ENCODE measurements at places on chromosomes 13 and 19.

DNA sequence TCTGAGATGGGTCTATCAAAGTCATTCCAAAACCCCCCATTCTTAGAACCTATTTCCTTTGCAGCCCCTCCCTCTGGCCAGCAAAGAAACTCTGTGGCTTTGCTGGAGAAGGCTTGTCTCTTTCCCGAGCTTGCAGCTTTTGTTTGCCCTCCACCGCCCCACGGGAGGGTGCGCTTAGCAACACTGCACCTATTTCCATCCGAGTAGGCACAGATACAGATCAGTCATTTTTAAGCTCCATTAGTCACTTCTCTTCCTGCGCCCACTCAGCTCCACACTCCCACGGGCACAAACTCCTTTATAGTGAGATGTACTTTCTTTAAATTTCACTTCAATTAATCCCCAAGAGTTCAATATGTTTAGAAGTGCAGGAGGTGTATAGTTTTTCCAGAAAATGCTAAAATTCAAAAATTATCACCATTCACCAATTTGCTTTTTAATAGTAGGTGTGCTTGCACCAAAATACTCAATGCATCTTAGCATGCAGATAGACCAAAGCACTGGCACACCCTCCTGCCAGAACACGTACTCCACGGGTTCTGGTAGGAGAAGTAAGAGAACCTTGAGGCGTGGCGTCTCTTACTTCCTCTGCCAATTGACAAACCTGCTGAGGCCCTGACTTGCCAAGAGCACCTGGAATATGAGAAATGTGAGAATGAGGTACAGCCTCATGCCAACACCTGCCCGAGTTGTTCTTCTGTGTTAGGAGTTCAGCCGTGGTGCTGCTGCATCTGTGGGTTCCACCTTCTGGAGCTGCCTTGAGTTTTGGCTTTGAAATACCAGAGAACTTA, 183.7 kb downstream of the TEX29 start:
- DNase-seq: peak; percentile 23

GRCh38 chr19:51341976-51342580, at the start of gene VSIG10L:
Gene VSIG10L (minus strand): TSS chr19:51342139. CDS start chr19:51342124, 15 bp downstream.
- DNase-seq: no peak

- DNase-seq: no peak
These were observed 9.1 kb downstream of the SLITRK5 start for GRCh38 chr13:87680298-87680697.

DNA sequence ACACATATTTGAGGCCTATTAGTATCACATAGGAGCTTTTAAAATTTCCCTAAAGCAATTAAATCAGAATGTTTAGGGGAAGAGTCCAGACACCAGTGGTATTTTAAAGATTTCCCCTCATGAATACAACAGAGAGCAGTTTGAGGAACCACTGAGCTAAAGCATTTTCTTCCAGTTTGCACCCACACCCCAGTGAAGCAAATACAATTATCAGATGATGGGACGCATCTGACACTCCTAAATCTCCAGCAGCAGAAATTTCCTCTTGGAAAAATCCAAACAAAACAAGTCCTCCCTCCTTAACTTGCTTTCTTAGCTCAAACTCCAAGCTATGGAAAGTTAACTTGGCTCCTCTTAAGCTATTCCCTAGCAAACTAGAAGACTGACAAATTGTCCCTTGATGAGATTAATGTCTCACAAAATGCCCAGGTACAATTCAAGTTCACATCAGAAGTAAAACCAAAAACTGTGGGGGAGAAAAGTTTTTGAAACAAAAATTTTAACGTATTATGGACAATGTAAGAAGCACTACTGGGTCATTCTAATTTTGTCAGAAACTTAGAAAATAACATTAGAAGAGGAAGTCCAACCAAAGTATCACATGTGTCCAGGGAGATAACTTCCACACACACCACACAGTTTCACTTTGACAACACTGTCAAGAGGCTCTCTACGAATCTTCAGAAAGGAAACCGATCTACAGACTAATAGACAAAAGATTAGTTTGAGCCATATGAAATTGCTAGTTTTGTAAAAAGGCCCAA, 74.1 kb downstream of the ABCC4 start:
- DNase-seq: no peak

DNA sequence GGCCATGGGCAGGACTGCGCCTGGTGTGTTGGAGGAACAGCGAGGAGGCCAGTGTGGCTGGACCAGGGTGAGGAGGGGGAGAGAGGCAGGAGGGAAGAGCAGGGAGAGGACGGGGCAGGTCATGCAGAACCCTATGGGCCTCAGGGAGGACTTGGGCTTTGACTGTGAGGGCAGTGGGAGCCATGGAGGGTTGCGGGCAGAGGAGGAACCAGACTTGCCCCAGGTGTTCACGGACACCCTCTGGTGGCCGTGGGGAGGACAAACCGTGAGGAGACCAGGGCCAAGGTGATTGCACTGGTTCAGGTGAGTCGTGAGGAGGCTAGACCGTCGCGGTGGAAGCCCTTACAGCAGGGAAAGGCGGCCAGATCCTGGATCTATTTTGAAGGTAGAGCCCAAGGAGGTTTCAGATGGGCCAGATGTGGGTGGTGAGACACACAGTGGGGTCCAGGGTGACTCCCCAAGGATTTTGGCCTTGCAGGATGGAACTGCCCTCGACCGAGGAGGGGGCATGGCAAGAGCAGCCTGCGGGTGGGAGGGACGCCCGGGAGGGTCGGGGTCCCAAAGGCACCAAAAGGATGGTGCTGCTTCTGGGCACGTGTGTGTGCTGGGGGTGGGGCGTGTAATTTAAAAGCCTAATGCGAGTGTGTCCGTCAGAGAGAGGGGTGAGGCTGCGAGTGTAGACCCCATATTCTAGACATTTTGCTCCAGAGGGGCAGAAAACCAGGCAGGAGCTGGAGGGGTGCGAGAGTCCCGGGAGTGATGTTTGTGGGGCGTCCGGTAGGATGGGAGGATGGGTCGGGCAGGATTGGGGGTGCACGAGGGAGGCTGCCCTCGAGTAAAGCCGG, 2.7 kb upstream of the REXO1 start:
- no peak for DNase-seq

DNA sequence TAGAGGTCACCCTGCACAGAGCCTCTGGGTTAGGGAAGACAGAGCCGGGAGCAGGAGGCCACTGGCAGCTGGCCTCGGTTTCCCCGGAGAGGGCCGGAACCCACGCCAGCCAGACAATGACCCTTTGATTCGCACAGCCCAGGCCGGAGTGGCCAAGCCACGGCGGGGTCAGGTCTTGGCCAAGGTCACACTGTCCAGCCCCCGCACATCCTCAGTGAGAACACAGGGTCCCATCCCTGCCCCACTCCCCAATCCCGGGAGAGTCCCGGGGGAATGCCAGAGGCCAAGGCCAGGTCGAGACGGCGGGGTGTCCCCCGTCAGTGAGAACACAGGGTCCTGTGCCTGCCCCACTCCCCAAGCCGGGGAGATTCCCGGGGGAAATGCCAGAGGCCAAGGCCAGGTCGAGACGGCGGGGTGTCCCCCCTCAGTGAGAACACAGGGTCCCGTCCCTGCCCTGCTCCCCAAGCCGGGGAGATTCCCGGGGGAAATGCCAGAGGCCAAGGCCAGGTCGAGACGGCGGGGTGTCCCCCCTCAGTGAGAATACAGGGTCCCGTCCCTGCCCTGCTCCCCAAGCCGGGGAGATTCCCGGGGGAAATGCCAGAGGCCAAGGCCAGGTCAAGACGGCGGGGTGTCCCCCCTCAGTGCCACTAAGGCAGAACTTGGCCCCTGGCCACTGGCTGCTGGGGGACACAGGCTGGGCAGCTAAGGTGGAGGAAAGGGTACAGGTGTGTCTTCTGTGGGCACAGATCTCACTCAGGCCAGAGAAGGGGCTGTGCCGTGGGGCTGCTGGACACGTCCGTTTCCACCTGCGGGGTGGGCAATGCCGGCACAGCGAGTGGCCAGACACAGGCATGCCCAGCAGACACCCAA, 1.7 kb upstream of the FSTL3 start:
- no peak for DNase-seq

- no peak for DNase-seq
These were observed 68.8 kb downstream of the OXGR1 start for GRCh38 chr13:96925477-96925876.

DNA sequence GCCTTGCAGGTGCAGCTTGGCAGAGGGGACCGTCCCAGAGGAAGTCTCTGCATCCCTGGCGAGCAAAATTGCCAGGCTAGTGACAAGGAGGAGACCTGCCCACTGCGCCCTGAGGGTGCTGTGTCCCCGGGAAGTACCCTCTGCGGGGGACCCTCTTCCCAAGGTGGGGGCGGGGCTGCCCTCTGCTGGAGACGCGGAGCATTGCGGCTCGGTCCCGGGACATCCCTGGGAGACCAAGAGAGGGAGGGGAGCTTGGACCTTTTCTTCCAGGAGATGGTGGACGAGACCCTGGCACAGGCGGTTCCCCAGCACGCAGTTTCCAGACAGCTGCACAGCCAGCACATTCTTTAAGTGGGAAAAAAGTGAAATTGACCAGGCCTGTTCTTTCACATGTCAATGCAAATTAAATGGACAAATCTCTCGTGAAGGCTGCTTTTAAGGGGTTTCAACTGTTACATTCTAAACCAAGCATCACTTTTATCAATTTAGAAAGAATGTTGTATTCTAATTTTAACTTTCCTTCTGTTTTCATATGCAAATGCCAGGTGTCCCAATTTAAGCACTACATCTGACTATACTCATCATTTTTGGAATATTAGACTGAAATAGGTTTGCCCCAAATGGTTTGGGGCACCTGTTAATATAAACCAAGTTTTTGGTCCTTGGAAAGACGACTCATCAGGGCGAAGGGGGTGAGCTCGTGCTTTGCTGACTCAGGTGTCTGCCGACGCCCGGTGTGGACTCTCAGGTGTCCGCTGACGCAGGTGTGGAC, 60.7 kb downstream of the MCF2L start:
- DNase-seq: peak; percentile 88

- no peak for DNase-seq
These were observed 19.5 kb upstream of the ALOX5AP start for GRCh38 chr13:30715837-30716236.

GRCh38 chr13:108993346-108993745, 363.9 kb downstream of the MYO16 start:
- no peak for DNase-seq

- DNase-seq: no peak
These were observed 79.6 kb upstream of the DOCK9 start for GRCh38 chr13:99057310-99057975.

DNA sequence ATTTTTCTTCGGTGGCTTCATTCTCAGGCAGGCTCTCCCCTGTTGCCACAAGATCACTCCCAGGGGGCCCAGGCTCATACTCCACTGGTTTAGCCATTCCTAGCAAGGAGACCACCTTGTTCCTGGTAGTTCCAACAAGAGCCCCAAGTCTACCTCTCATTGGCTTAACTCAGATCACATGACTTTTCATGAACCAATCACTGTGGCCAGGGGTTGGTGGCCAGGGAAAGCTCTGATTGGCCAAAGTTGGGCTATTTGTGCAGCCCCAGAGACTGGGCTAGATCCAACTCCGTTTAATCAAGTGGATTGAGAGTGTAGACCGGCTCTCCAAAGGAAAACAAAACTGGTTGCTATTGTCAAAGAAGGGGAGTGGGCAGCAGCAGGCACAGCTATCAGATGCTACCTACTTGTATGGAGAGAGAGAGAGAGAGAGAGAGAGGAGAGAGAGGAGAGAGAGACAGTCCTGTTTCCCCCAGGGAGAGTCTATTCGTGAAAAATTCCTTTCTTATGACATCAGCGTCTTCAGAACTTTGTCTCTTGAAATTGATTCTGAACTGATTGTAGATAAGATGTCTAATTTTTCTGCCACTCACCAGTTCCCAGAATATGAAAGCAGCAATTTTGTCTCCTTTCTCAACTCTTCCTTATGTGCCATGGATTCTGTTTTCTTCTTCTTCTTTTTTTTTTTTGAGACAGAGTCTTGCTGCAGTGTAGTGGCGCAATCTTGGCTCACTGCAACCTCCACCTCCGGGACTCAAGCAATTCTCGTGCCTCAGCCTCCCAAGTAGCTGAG, 5.9 kb downstream of the CEACAM19 start:
- no peak for DNase-seq

- DNase-seq: peak; percentile 73
These were observed 17.7 kb downstream of the NFIX start for GRCh38 chr19:13012690-13013608.

GRCh38 chr19:15263361-15263985, 31.2 kb upstream of the EPHX3 start:
- no peak for DNase-seq

DNA sequence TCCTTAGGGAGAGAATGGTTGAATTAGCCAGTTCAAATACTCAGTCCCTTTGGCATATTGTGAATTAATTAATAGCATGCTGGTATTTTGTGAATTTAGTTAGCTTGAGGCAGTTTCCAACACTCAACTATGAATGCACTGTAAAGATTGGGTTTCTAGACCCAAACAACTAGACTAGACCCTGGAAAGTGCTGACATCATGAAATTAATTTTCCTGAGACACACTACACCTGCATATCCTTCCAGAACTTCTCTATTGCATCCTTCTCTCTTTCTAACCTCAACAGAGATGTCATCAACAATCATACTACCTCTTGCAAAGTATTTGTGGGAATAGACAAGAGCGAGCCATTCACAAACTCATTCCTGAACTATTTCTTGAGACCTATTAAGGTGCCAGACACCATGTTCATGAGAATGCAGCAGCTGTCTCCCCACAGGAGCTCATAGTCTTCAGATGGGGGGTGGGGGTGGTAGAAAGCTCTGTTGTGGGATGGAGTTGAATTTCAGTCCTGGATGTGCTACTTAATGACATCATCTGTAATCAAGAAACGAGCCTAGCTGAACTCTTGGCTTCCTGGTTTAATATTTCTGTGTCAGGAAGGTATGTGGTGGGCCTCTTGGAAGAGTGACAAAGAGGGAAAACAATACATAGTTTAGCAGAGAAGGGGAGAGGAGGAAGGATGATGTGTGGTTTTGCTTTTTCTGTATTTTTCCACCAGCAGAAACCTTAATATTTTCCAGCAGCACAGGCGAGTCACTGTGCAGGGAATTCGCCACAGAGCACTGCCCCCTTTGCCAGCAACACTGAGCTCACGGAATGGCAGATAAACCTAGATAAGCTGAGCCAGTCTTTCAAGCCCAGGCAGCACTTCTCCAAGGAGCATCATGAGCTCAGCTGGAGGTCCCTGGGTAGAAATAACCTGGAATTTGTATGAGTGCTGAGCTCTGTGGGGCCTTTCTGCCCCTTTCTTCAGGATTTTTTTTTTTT, 53.1 kb upstream of the CYSLTR2 start:
- no peak for DNase-seq

- DNase-seq: no peak
These were observed 12.9 kb downstream of the CCDC70 start for GRCh38 chr13:51874651-51875050.

GRCh38 chr13:98411617-98412265, 165.2 kb downstream of the STK24 start:
- no peak for DNase-seq

GRCh38 chr19:38559428-38560401, 58.0 kb downstream of the MAP4K1 start:
- DNase-seq: no peak
